ENCODE measurements at places on chromosomes 12 and 14.

DNA sequence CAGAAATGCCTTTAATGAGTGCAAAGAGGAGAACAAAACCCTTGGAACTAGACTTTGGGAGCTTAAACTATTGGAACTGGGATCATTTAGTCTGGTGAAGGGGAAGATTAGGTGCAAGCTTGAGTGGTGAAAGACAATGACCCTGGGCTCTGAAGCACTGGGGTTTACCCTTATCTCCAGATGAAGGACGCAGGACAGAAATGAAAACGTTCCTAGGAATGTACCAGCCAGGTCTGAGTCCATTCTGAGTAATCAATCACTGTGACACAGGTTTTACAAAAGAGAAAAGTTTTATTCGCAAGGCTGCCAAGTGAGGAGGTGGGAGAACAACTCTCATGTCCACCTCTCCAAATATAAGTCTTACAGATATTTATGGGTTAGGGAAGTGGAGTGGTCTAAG is 249.1 kb downstream of the LRIG3 start:
- DNase-seq = no peak

- DNase-seq = no peak
Observed at GRCh38 chr12:128268379-128268995, 1.5 kb downstream of the TMEM132C start.

DNA sequence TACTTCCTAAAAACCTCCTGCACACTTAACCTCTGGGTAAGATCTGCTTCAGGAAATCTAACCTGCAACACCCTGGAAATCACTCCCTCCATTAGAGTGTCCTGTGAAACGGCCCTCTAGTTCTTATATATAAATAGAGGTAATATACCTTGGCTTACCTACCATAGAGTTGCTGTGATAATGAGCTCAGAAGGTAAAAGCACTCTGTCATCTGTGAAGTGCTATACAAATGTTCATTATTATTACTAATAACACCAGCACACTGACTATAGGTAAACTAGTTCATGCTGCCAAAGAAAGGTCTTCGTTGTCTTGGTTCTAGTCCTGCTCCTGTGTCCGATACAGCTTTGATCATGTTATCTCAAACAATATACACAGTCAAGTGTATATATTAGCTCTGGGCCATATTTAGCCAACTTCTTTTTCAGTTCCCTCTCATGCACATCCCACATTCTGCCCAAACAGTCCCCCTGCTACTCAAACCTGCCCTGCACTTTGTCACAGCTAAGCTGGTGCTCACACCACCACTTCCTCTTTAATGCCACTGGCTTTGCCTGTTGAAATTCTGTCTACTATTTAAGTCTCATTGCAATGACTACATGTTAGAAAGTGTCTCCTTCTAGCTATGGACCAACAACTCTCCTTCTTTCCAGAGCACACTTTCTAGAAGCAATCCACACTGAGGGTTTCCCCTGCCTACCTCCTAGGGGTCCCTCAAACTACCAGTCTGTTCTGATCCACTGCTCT is 5.1 kb downstream of the E2F7 start:
- no peak for DNase-seq

DNA sequence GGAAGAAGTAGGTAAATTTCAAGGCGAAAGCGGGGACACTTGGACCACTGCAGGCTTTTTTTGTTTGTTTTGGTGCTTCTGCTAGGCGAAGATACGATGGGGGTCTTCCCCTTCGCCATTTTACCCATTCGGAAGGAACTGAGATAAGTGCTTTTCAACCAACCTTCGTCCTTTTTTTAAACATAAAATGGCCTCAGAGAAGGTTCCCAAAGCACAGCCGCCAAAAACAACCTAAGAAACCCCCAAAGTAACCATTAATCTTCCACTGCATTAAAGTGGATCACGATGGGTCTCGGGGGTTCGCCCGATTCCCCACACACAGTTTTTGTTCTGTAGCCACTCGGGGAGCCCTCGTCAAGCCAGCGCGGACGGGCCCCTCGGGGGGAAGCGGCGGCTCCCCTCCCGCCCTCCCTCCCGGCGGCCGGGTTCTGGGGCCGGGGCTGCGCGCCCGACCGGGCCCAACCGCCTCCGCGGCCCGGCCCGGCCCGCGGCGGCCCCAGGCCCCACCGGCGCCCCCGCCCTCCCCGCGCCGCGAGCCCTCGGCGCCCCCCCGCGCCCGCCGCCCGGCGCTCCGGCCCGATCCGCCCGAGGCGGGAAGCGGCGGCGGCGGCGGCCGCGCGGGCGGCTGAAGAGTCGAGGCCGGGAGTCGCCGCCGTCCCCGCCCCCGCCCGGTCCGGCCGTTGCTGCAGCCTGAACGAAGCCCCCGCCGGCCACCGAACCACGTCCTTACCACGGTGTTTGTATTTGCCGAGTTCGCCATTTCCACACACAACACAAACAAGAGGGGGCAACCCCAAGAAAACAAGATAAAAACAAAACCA is 790 bp downstream of the GTF2A1 start:
- peak; percentile 33 for DNase-seq

- no peak for DNase-seq
Observed at GRCh38 chr14:101603096-101603495, 41.8 kb downstream of the DIO3 start.

DNA sequence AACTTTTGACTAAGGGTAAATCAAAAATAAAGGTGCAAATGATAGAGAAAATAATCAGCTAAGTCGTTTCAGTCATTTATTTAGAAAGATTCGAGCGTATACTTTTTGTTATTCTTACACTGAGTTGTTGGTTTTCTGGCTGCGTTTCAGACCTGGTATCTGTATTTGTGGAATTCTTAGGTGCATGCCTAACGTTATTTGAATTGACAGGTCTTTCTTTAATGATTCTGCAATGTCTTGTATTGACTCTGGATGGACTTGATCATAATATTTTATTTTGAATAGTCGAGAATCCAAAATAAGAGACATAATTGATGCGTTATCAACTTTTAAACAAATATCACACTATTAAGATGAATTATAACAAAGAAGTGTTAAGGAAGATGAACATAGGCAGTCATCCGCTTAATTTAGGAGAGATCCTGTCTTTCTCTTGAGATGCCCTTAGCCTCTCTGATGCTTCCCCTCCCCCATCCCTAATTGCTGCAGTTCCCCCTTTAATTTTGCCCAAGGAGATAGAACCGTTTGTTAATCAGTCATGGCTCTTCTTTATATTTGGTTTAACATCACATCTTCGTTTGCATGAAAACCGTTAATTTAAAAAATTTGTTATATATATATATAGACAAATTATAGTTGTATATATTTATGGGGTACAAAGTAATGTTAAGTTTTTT is 1.8 kb downstream of the ALX1 start:
- DNase-seq = no peak

- no peak for DNase-seq
Observed at GRCh38 chr12:54419088-54419887, at the start of gene ITGA5. TSS of gene ITGA5 (minus strand) at chr12:54419266. CDS start at chr12:54419198, 68 bp downstream.

DNA sequence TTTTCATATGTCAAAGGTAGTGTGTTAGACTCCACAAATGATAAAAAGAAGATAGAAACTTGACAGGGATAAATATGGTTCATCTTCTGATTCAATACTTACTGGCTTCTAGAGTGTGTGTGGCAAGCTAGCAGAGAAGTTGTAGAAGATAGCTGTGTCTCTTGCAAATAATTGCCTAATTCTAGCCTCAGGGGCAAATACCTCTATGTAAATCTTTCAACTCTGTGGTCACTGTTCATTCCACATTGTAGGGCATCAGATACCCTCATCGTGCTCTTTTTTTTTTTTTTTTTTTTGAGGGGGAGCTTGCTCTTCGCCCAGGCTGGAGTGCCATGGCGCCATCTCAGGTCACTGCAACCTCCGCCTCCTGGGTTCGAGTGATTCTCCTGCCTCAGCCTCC is 1.7 kb downstream of the OLR1 start:
- DNase-seq = no peak

- no peak for DNase-seq
Observed at GRCh38 chr14:85451421-85451820, 78.5 kb upstream of the FLRT2 start.

DNA sequence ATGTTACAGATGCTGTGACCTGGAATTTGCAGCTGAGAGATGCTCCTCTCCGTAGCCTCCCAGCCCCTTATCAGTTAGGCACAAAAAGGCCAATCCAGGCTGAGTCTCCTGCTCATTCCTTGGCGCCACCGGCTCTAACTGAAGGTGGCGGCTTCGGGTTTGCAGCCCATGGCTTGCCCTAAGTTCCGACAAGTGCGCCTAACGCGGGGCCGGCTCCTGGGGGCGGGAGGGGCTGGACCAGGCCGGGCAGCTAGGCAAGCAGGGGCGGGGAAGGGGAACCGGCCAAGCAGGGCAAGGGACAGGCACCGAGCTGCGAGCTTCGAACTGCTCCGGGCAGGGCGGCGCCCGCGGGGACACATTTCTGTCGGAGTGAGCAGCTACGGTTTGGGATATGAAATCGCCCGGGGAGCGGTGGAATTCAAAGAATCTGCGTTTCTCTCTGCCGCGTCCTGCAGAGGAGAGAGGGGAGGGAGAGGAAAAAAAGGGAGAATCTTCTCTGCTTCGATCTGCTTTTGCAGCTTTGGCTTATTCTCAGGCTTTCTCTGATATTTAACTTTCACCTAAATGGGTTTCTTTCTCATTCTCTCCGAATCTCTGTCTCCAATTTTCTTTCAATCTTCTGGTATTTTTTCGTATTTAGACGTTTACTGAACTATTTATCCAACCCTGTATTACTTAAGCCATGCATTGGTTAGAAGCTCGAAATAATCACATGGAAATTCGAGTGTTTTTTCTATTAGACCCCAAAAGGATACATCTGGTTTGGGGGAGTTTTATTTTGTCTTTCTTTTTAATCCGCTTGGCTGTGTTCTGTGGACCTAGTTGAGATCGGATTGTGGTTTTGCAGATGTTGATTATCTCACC is 1.6 kb upstream of the HOXC12 start:
- no peak for DNase-seq

DNA sequence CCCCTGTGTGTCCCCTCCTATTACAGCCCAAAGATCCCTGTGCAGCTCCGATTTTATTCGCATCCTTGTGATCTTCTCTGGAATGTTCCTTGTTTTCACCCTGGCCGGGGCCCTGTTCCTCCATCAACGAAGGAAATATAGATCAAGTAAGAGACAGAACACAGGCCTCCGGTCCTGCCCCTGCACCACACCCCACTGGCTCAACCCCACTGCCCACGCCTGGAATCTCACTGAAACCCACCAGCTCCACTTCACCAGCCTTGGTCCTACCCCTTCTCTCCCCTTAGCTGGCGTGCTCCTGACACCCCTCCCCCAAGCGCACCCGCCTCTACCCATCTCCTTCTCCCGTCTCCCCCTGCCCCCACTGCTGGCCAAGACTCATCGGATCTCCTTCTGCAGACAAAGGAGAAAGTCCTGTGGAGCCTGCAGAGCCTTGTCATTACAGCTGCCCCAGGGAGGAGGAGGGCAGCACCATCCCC is 934 bp upstream of the TAPBPL start:
- DNase-seq = no peak

DNA sequence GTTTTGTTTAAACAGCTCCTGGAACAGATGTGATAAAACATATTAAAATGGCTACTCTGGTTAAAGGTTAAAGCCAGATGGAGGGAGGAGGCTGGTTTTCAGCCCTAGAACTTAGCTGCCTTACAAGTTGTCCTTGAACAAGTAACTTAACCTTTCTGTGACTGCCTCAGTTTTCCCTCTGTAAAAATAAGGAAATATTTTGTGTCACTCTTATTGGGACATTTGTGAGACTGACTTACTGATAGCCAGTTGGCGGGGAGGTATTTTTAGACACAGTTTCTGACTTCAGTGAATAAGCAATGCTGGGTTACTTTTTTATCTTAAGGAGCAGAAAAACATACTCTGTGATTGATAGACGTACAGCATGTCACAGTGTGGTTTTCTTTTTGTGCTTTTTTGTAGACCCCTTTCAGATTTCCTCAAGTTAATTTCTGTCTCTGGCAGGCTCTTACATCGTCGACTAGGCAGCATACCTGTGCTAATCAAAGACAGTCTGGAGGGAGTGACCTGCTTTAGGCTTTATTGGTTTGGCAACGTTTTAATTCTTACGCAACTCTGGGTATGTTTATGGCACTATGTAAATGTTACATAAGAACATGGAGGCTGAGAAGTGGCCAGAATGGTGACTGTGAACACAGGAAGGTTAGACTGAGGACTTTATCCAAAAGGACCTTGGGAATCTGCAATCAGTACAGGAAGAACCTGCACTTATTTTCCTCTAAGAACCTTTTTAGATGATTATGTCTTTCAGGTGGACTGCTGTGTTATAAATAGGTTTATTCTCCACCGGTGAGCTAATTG is 3.3 kb downstream of the ACVR1B start:
- no peak for DNase-seq

DNA sequence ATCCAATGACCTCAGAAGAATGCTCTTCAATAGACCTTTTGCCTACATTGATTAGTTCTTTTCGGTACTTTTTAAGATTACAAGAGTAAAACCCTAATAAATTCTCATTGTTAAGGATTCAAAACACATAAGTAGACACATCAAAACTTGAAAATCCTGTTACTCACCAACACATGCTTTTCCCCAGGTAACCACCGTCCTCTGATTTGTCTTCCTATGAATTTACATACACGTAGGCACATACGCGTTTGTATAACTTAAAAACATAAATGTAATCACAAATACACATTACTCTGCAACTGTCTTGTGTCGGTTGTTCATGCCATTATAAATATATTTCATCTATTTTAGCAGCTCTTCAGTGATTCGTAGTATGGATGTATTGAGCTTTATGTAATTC is 910 bp upstream of the WASHC4 start:
- no peak for DNase-seq

- no peak for DNase-seq
Observed at GRCh38 chr12:69105101-69105962, 134.0 kb upstream of the CPSF6 start.

DNA sequence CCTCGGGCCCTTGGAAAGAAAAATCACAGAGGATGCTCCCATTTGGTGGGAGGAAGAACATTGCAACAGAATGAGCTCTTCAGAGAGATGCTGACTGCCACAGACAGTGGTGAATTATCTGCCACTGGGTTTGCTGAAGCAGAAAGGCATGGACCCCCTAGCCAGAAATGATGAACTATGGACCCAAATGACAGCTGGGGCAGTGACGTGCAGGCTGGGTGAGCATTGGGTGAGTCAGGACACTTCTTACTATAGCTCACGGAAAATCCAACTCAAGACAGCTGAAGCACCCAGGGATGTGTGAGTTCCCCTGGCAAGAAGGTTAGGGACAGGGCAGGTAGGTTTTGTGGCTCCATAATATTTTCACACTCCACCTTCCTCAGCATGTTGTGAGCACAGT is 993.2 kb downstream of the BCL11B start:
- no peak for DNase-seq

DNA sequence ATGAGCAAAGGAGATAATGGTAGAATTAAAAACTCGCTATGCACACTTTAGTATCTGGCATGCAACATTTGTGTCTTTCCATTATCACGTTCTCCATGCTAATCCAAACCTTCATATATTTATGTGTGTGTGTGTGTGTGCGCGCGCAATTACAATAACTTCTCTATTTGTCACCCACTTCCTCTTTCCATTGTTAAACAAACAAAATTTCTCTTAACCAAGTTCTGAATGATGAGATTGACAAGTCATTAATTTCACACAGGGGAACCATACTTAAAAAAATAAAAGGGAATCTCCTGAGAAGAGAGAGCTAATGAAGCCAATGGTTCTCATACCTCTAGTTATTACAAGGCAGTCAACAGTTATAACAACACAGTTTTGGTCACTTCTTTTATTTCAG is 575.9 kb upstream of the MDGA2 start:
- no peak for DNase-seq

- no peak for DNase-seq
Observed at GRCh38 chr12:96814200-96814599, 92.9 kb upstream of the NEDD1 start.

- no peak for DNase-seq
Observed at GRCh38 chr14:95523051-95523814, 6.8 kb upstream of the SYNE3 start.

Data from CD4-positive, CD25-positive, alpha-beta regulatory T cell (primary cell).